ENCODE measurements at places on chromosomes 5 and 9.

- no peaks in the 10 kb centered on the region for H3K36me3 ChIP-seq
- H3K27me3 ChIP-seq, result peaks cover 69% of the 10 kb centered on the region
- H3K27ac ChIP-seq, result no peak overlapping the region
- H3K4me1 ChIP-seq, result no peaks in the 10 kb centered on the region
- no peak for DNase-seq
These were observed 47.9 kb downstream of the COL5A1 start for GRCh38 chr9:134689321-134690181.

DNA sequence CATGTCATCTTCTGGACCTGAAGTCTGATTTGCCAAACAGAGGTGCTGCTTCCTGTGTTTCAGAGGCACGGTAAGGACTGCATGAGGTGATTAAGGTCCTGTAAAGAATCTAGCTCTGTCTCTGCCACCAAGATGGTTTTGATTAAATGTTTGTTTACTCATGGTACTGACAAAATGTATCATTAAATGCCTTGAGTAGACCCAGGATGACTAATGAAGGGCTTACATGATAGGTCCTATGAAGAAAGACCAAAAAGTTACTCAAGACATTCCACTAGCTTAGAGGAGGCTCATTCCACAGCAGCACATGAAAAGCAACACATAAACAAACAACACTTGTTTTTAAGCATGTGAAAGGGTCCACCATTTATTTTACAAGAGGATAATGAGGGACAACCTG, 100.9 kb downstream of the BOD1 start:
- no peak for DNase-seq
- H3K4me1 ChIP-seq, result no peaks in the 10 kb centered on the region
- no peaks in the 10 kb centered on the region for H3K36me3 ChIP-seq
- H3K27ac ChIP-seq, result no peak overlapping the region

- no peaks in the 10 kb centered on the region for H3K27me3 ChIP-seq
- no peak overlapping the region for H3K4me3 ChIP-seq
- H3K4me1 ChIP-seq, result no peaks in the 10 kb centered on the region
These were observed 34.7 kb downstream of the PPIC start for GRCh38 chr5:123001808-123002207.

DNA sequence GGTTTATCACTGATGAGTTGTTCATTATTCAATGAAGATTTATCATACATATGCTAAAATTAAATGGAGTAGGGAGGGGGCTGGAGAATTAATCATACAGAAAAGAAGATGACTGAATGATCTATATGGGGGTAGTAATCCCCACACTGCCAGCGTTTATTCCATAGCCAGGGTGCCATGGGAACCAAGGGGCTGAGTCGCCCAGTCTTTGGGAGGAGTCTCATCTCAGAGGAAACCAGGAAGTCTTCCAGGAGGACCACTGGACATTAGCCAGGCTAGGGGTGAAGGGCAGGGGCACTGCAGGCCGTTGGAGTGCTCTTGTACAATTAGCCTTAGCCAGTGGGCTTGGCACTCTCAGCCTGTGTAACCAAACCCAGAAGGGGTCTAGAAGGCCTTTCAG, 226.5 kb downstream of the ARL15 start:
- H3K27me3 ChIP-seq, result no peaks in the 10 kb centered on the region
- DNase-seq, result no peak
- no peaks in the 10 kb centered on the region for H3K36me3 ChIP-seq
- H3K4me1 ChIP-seq, result no peaks in the 10 kb centered on the region

- H3K4me1 ChIP-seq, result no peaks in the 10 kb centered on the region
- no peak for DNase-seq
- H3K27ac ChIP-seq, result no peak overlapping the region
- no peaks in the 10 kb centered on the region for H3K27me3 ChIP-seq
- H3K36me3 ChIP-seq, result no peaks in the 10 kb centered on the region
- no peak overlapping the region for H3K4me3 ChIP-seq
These were observed 122.8 kb downstream of the CCDC192 start for GRCh38 chr5:127826011-127826410.

DNA sequence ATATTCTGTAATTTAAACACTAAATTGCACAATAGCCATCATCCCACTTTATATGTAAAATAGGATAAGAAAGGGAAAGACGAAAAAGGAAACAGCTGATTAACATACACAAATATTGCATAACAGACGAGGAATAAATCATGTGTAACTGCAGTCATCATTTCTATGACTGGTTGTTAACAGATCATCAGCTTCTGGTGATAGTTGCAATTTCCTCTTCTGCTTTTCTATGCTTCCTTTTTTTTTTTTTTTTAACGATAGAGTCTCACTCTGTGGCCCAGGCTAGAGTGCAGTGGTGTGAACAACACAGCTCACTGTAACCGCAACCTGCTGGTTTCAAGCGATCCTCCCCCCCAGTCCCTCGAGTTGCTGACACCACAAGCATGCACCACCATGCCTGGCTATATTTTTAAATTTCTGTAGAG, 22.5 kb upstream of the JAKMIP2 start:
- peaks cover 57% of the 10 kb centered on the region for H3K4me1 ChIP-seq
- no peaks in the 10 kb centered on the region for H3K36me3 ChIP-seq
- peak overlapping the region; percentile 2 for H3K4me3 ChIP-seq
- no peaks in the 10 kb centered on the region for H3K27me3 ChIP-seq
- DNase-seq, result peak; percentile 92

- no peaks in the 10 kb centered on the region for H3K27me3 ChIP-seq
- no peak overlapping the region for H3K27ac ChIP-seq
- H3K4me1 ChIP-seq, result no peaks in the 10 kb centered on the region
- no peak overlapping the region for H3K4me3 ChIP-seq
- H3K36me3 ChIP-seq, result no peaks in the 10 kb centered on the region
These were observed 176.3 kb upstream of the SEMA6A start for GRCh38 chr5:116750631-116751580.

GRCh38 chr9:81052846-81053245, 636.5 kb downstream of the TLE1 start:
- DNase-seq, result peak; percentile 27
- H3K4me1 ChIP-seq, result peaks cover 7% of the 10 kb centered on the region
- H3K27ac ChIP-seq, result no peak overlapping the region
- no peaks in the 10 kb centered on the region for H3K36me3 ChIP-seq
- no peak overlapping the region for H3K4me3 ChIP-seq
- H3K27me3 ChIP-seq, result no peaks in the 10 kb centered on the region

GRCh38 chr5:95838001-95838520, 15.5 kb upstream of the GLRX start:
- H3K27ac ChIP-seq, result no peak overlapping the region
- H3K4me1 ChIP-seq, result peaks cover 35% of the 10 kb centered on the region
- H3K27me3 ChIP-seq, result no peaks in the 10 kb centered on the region
- no peak overlapping the region for H3K4me3 ChIP-seq
- no peaks in the 10 kb centered on the region for H3K36me3 ChIP-seq

DNA sequence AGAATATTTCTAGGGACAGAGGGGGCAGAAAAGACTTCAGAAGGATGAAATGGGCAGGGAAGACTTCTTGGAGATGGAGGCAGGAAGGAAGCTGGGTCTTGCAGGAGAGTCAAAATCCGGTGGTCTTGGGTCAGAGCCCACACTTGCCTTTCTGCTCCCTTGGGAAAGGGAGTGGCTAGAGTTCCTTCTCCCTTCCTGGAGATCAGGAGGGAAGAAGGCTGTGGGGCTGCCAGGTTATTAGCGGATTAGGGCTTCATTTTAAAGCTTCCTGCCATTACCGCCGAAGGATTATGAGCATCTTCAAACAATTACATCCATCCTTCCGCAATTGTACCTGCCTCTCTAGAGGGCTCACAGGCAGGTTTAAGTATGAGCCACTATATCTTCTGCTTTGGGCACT, 19.2 kb upstream of the SYNPO start:
- DNase-seq, result no peak
- peaks cover 7% of the 10 kb centered on the region for H3K4me1 ChIP-seq
- no peak overlapping the region for H3K27ac ChIP-seq
- H3K36me3 ChIP-seq, result no peaks in the 10 kb centered on the region
- H3K27me3 ChIP-seq, result peaks cover 12% of the 10 kb centered on the region
- H3K4me3 ChIP-seq, result no peak overlapping the region

DNA sequence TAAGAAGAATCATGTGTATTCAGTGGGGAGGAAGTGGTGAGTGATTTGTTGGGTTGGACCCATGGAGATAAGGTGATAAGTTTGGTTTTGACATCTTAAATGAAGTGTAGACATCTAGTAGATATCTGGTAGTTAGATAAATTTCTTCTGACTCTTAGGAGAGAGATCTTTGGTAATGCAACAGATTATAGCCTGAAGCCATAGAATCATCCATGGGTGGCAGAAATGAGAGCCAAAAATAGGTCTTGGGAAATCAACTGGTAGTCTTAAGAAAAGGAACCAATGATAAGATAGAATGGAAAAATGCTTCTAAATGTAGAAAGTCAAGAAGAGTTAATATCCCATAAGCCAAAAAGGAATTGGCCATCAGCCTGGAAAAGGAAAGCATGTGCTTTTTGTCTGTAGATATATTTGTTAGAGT, 532.7 kb upstream of the GRAMD2B start:
- H3K27me3 ChIP-seq, result no peaks in the 10 kb centered on the region
- DNase-seq, result no peak
- peaks cover 17% of the 10 kb centered on the region for H3K4me1 ChIP-seq
- no peaks in the 10 kb centered on the region for H3K36me3 ChIP-seq

DNA sequence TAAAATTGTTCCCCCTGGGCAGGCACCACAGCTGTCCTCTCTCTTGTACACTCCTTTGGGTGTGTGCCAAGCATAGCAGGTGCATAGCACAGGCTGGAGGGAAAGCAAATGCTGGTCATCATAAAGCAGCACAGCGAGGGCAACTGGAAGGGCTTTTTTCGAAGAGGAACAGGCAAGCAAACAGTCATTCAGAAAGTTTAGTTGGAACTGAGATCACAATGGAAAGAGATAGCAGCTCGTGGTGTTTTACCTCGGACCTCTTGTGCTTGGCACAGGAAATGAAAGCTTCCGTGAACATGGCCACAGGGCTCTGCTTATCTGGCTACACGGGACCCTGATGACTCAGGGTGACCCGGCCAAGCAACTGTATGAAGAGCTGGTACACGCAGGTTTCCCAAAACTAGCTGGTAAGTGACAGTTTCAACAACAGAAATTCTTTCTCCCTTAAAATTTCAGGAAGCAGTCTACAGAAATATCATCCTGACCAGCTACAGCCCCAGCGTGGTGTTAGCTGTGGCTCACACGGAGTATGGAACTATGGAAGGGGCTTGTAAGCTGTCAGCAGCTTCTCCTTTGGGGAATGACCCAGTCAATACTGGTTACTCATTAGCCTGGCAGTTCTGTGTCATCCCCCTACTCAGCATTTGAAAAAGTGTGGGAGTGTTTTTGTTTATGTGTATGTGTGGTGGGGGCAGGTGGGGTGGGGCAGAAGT, 48.1 kb downstream of the POC5 start:
- H3K4me1 ChIP-seq, result no peaks in the 10 kb centered on the region
- no peaks in the 10 kb centered on the region for H3K36me3 ChIP-seq
- H3K27ac ChIP-seq, result 0 out of 2 replicates have a peak overlapping the region, but pooled peaks have one; percentile 7
- H3K4me3 ChIP-seq, result no peak overlapping the region

GRCh38 chr5:54876-55569, 36.9 kb upstream of the PLEKHG4B start:
- no peak overlapping the region for H3K27ac ChIP-seq
- H3K27me3 ChIP-seq, result peaks cover 27% of the 10 kb centered on the region
- no peaks in the 10 kb centered on the region for H3K36me3 ChIP-seq
- no peak overlapping the region for H3K4me3 ChIP-seq
- no peaks in the 10 kb centered on the region for H3K4me1 ChIP-seq

- H3K4me1 ChIP-seq, result peaks cover 31% of the 10 kb centered on the region
- H3K27me3 ChIP-seq, result no peaks in the 10 kb centered on the region
- no peak overlapping the region for H3K4me3 ChIP-seq
- DNase-seq, result peak; percentile 92
- peak overlapping the region; percentile 63 for H3K27ac ChIP-seq
These were observed 13.2 kb upstream of the AQP7 start for GRCh38 chr9:33415501-33416038.

DNA sequence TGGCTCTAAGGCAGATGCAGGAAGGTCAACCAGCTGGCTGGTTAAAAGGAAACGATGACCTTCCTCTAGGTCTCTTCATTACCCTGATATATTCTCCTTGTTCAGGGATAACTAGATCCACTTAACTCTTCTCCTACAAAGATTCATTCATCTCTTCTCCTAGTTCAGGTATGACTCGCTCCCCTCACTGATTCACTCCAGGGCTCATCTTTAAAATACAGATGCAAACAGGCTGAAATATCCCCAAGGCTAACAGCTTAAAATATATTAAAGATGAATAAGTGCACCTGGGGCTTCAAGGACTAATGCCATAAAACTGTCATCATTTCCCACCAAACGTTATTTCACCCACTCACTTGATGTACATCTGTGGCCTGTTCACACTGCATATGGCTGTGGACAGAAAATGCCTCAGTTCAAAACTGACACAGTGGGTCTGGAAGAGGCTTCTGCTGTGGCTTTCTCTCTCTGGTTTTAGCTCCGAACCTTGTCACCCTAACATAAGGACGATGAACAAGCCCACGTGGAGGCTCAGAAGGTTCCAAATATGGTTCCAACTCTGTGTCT, 366.9 kb downstream of the DEPDC1B start:
- no peaks in the 10 kb centered on the region for H3K36me3 ChIP-seq
- H3K4me1 ChIP-seq, result no peaks in the 10 kb centered on the region
- no peak for DNase-seq
- H3K27ac ChIP-seq, result no peak overlapping the region
- no peak overlapping the region for H3K4me3 ChIP-seq
- no peaks in the 10 kb centered on the region for H3K27me3 ChIP-seq

GRCh38 chr5:116389601-116390000, 185.0 kb downstream of the SEMA6A start:
- H3K27me3 ChIP-seq, result no peaks in the 10 kb centered on the region
- H3K27ac ChIP-seq, result no peak overlapping the region
- H3K4me3 ChIP-seq, result no peak overlapping the region
- DNase-seq, result no peak

DNA sequence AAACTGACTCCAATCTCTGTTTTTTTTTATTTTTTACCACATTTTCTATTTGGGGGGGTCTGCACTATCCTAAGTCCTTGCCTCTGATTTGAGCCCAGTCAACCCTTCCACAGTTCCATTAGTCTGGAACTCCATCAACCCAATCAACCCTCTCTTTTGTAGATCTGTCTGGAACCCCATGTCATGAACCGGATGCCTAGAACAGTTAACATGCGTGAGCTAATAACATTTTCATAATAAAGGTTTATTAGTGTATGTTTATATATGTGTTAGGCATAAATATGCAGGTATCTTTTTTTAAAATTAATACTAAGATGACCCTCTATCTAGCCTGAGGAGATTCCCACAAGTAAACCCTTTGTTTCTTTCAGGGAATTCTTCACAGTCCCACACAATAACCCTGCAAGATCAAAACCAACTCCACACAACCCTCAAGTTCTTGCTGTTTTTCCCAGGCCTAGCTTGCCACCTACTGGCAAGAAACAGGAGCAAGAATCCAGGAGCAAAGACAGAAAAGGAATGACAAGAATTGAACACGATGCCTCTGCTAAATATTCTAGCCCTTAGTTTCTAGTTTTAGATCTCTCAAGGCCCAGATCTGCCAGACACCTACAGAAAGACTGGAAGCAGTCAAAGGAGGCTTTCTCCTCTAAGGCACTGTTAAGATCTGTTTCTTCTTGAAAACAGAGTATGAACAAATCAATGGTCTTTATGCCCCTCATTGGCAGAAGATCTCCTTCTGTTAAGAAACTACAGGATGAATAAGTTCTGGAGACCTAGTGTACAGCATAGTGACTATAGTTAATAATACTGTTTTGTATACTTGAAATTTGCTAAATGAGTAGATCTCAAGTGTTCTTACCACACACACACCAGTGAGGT, 100.4 kb downstream of the TRIM36 start:
- peak; percentile 44 for DNase-seq
- H3K4me3 ChIP-seq, result peak overlapping the region; percentile 11
- no peaks in the 10 kb centered on the region for H3K27me3 ChIP-seq
- no peak overlapping the region for H3K27ac ChIP-seq

Data from MM.1S (cell line).